ENCODE measurements at places on chromosomes 3 and 15. TPM values are rescaled to one million over a fixed set of nuclear protein-coding genes. Genes with fewer than 3 reads are reported as not detected.

GRCh38 chr3:13891017-13891392, 11.1 kb upstream of the WNT7A start:
- H3K27ac ChIP-seq: no peak overlapping the region
- H3K36me3 ChIP-seq: no peaks in the 10 kb centered on the region
- no peak for DNase-seq
- H3K4me3 ChIP-seq: no peak overlapping the region
- no peaks in the 10 kb centered on the region for H3K27me3 ChIP-seq

- no peak for DNase-seq
- H3K36me3 ChIP-seq: no peaks in the 10 kb centered on the region
- no peaks in the 10 kb centered on the region for H3K4me1 ChIP-seq
- H3K27ac ChIP-seq: no peak overlapping the region
Observed at GRCh38 chr15:37359101-37359892, 258.9 kb upstream of the MEIS2 start.

Gene IL20RB
- 271 TPM for total RNA-seq

GRCh38 chr3:67468511-67468910, 185.9 kb downstream of the SUCLG2 start:
- no peaks in the 10 kb centered on the region for H3K27me3 ChIP-seq
- no peak overlapping the region for H3K27ac ChIP-seq
- no peak for DNase-seq
- no peak overlapping the region for H3K4me3 ChIP-seq
- H3K4me1 ChIP-seq: no peaks in the 10 kb centered on the region
- H3K36me3 ChIP-seq: peaks cover 5% of the 10 kb centered on the region

- DNase-seq: no peak
- H3K27me3 ChIP-seq: no peaks in the 10 kb centered on the region
- H3K4me1 ChIP-seq: peaks cover 22% of the 10 kb centered on the region
- no peak overlapping the region for H3K27ac ChIP-seq
Observed at GRCh38 chr15:41019174-41019573, 65.9 kb downstream of the CHAC1 start.

Gene ASB14
- total RNA-seq: not detected

DNA sequence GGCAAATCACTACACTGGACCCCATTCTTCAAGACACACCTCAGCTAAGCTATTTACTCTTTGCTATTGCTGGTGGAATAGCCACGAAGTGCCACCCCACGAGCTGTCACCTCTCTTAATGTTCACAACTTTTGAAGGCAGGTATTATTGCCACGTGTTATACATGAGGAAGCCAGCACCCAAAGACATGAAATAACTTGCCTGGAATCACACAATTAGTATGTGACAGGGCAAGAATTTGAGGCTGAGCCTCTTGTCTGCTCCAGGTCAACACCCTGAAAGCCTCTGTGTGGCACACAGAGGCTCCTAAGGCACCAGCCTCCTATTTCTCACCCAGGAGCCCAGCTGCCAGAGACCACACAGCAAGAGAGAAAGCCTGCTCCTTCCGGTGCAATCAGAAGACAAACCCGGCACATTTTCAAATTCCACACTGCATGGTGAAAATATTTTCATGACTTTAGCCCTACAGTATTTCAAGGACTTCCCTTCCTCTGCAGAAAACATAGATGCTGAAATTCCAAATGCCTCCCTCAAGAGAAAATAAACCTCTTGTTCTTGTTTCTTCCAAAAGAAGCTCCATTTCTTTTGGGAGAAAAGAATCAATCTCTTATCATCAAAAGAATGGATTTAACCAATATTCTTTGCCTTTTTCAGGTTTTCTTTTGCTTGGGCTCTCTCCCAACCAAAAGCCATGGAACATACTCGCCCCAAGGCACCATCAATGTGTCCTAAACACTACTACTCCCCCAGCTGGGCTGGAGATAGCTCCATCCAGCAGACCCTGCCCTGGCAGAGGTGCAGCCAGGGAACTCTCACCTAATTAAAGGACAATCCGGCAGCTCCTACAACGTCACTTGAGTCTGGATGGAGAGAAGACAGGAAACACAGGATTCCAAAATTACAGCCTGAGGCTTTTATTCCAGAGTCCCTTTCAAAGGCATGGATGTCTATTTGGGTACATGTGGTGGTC, 84.7 kb upstream of the THBS1 start:
- peaks cover 34% of the 10 kb centered on the region for H3K4me1 ChIP-seq
- DNase-seq: no peak
- no peak overlapping the region for H3K4me3 ChIP-seq
- H3K36me3 ChIP-seq: no peaks in the 10 kb centered on the region
- H3K27me3 ChIP-seq: no peaks in the 10 kb centered on the region
- H3K27ac ChIP-seq: peak overlapping the region; percentile 34

- peak overlapping the region; percentile 29 for H3K27ac ChIP-seq
- H3K36me3 ChIP-seq: no peaks in the 10 kb centered on the region
- DNase-seq: no peak
- no peaks in the 10 kb centered on the region for H3K27me3 ChIP-seq
Observed at GRCh38 chr3:172104471-172105072, 65.2 kb downstream of the FNDC3B start.

- H3K27ac ChIP-seq: no peak overlapping the region
- no peak overlapping the region for H3K4me3 ChIP-seq
- peaks cover 3% of the 10 kb centered on the region for H3K4me1 ChIP-seq
- no peaks in the 10 kb centered on the region for H3K36me3 ChIP-seq
- no peak for DNase-seq
- no peaks in the 10 kb centered on the region for H3K27me3 ChIP-seq
Observed at GRCh38 chr15:37788330-37788729, 146.1 kb upstream of the TMCO5A start.

- H3K36me3 ChIP-seq: no peaks in the 10 kb centered on the region
- H3K27ac ChIP-seq: no peak overlapping the region
- no peak overlapping the region for H3K4me3 ChIP-seq
- H3K27me3 ChIP-seq: peaks cover 3% of the 10 kb centered on the region
- DNase-seq: peak; percentile 3
Observed at GRCh38 chr15:69517052-69517451, 64.4 kb downstream of the RPLP1 start.

- no peaks in the 10 kb centered on the region for H3K27me3 ChIP-seq
- no peaks in the 10 kb centered on the region for H3K4me1 ChIP-seq
- H3K27ac ChIP-seq: no peak overlapping the region
Observed at GRCh38 chr3:99175276-99175812, 273.8 kb upstream of the DCBLD2 start.

DNA sequence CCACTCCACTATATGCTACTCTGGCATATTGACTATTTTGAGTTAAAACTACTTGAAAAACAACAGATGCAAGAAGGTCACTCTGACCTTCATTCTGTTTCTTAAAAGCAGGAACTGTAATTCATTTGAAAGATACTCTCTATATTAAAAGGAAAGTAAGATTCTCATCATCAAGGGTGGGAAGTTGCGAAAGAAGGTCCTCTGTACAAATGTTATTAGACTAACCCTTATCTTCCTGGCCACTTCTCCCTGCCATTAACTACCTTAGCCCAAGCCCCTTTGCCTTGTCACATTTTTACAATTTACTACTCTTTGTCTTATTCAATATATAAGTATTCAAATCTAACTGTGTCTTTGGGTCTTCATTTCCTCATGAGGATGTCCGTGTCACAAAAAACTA, 16.1 kb downstream of the SIDT1 start:
- no peak overlapping the region for H3K27ac ChIP-seq
- H3K36me3 ChIP-seq: no peaks in the 10 kb centered on the region
- H3K4me3 ChIP-seq: no peak overlapping the region

DNA sequence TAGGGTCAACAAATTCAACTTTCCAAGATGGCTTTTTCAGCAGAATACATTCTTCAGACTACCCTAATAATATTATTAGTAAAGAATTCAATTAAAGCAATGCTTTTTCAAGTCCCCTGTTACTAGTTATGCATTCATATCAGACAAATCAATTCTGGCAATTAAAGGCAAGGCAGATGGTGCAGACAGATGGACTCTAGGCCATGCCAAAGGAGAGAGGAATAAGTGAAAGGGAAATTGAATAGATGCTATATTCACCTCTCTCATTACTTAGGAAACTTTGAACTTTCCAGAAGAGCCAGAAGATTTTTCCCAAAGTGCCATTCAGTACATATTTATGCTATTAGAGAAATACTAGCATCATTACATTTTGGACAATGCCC, 487.7 kb upstream of the RASGRP1 start:
- no peaks in the 10 kb centered on the region for H3K4me1 ChIP-seq
- no peak for DNase-seq
- H3K4me3 ChIP-seq: no peak overlapping the region
- no peaks in the 10 kb centered on the region for H3K27me3 ChIP-seq
- H3K36me3 ChIP-seq: no peaks in the 10 kb centered on the region

- H3K4me1 ChIP-seq: peaks cover 13% of the 10 kb centered on the region
- no peak for DNase-seq
- no peaks in the 10 kb centered on the region for H3K27me3 ChIP-seq
- no peak overlapping the region for H3K27ac ChIP-seq
- no peak overlapping the region for H3K4me3 ChIP-seq
- H3K36me3 ChIP-seq: no peaks in the 10 kb centered on the region
Observed at GRCh38 chr3:129718201-129718600, 111.7 kb upstream of the PLXND1 start.

Gene CCRL2
- 0.81 TPM for total RNA-seq

DNA sequence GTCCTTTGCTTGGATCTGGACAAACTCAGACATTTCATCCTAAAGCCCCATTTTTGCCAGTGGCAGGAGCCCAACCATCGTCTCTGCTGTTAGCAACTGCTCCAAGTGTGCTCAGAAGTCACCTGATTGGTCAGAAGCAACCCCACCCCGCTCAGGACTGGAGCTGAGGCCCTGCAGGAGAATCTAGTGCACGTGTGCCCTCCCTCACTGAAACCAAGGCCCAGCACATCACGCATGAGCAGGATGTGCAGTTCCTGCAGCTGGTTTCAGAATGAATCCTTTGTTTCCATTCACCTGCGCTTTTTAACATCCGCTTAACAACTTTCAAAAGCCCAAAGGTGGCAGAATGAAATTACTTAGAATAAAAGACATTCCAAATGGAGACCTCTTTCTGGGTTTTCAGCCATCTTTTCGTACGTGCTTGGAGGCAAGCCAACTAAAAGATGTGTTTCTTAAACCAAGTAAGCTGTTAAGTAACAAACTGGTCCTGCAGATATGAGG, 81.2 kb downstream of the SRGAP3 start:
- no peak overlapping the region for H3K4me3 ChIP-seq
- peaks cover 47% of the 10 kb centered on the region for H3K4me1 ChIP-seq

- no peak overlapping the region for H3K27ac ChIP-seq
- H3K4me1 ChIP-seq: no peaks in the 10 kb centered on the region
- DNase-seq: no peak
- no peak overlapping the region for H3K4me3 ChIP-seq
Observed at GRCh38 chr3:82274897-82275296, 513.5 kb upstream of the GBE1 start.

DNA sequence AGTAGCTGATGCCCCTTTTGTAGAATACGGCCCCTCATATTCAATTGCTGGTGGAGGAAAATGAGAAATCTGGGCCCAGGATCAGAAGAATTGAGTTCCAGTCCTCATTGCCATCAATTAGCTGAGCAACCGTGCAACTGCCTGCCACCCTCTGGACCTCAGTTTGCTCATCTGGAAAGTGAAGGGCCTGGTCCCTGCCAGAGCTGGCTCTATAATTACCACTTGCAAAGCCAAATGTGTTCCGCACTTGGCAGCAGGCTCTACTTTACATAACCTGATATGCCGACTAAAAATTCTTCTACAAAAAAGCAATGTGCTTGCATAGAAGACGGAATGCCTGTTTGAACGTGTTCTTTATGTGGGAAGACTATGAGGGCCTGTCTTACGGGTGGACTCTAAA, 8.6 kb upstream of the ITGB5 start:
- H3K36me3 ChIP-seq: no peaks in the 10 kb centered on the region
- no peak overlapping the region for H3K27ac ChIP-seq
- no peak overlapping the region for H3K4me3 ChIP-seq
- no peak for DNase-seq

Gene KLHL18
- 47.3 TPM for total RNA-seq

GRCh38 chr3:17050071-17050470, 165.3 kb downstream of the PLCL2 start:
- no peaks in the 10 kb centered on the region for H3K27me3 ChIP-seq
- H3K27ac ChIP-seq: no peak overlapping the region
- H3K4me3 ChIP-seq: no peak overlapping the region
- H3K4me1 ChIP-seq: no peaks in the 10 kb centered on the region
- no peak for DNase-seq

DNA sequence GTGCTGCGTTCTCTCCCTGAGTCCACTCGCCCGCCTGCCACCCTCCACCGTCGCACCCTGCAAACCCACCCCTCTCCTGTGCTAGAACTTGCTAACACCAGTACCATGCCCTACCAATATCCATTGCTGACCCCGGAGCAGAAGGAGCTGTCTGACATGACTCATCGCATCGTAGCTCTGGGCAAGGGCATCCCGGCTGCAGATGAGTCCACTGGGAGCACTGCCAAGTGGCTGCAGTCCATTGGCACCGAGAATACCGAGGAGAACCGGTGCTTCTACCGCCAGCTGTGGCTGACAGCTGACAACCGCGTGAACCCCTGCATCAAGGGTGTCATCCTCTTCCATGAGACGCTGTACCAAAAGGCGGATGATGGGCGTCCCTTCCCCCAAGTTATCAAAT, 4.9 kb upstream of the ALAS1 start:
- H3K27ac ChIP-seq: no peak overlapping the region
- DNase-seq: no peak
- H3K36me3 ChIP-seq: no peaks in the 10 kb centered on the region
- peaks cover 44% of the 10 kb centered on the region for H3K4me1 ChIP-seq
- no peaks in the 10 kb centered on the region for H3K27me3 ChIP-seq

DNA sequence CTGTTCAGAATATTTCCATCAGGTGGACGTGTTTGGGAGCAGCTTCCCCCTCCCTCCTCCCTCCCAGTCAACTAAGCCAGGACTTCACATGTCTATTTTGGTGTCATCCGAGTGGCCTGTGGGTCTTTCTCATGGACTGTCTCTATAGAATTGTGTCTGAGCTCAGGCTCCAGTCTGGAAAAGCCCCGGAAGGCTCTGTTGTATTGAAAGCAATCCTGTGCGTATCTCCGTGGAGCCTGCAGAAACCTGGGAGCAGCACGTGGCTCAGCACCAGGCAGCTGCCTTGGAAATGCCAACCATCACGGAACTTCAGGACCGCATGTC, 25.2 kb downstream of the COLQ start:
- H3K4me3 ChIP-seq: no peak overlapping the region
- H3K27me3 ChIP-seq: no peaks in the 10 kb centered on the region

- no peaks in the 10 kb centered on the region for H3K27me3 ChIP-seq
- H3K4me1 ChIP-seq: no peaks in the 10 kb centered on the region
- peak; percentile 22 for DNase-seq
- H3K4me3 ChIP-seq: no peak overlapping the region
- H3K36me3 ChIP-seq: peaks cover 15% of the 10 kb centered on the region
Observed at GRCh38 chr15:68218331-68218730, 11.2 kb downstream of the CLN6 start.

Gene RTF1
- total RNA-seq: 30.1 TPM

Gene SLC28A1
- not detected for total RNA-seq

DNA sequence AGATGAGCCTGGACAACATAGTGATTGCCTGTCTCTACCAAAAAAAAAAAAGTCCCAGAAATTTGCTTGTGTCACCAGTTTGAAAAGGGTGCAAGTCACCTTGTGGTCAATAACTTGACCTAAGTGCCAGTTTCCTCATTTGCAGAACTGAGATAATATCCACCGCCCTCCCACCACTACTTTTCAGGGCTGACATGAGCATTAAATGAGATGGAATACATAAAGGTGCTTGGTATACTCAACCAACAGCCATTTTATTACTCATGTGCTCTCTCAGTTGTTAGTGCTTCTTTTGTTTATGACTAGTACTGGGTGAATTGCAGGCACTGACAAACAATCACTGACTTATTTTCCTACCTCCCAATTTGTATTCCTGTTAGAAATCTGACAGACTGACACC, 340.5 kb upstream of the SATB1 start:
- H3K4me1 ChIP-seq: no peaks in the 10 kb centered on the region
- H3K4me3 ChIP-seq: no peak overlapping the region
- H3K27ac ChIP-seq: no peak overlapping the region
- no peaks in the 10 kb centered on the region for H3K36me3 ChIP-seq
- H3K27me3 ChIP-seq: no peaks in the 10 kb centered on the region
- no peak for DNase-seq

Gene ZNF80
- total RNA-seq: not detected
